ENCODE measurements at places on chromosomes 3 and 15.
A peak's percentile ranks its signal among the peaks of the same experiment; 100 is the strongest.

DNA sequence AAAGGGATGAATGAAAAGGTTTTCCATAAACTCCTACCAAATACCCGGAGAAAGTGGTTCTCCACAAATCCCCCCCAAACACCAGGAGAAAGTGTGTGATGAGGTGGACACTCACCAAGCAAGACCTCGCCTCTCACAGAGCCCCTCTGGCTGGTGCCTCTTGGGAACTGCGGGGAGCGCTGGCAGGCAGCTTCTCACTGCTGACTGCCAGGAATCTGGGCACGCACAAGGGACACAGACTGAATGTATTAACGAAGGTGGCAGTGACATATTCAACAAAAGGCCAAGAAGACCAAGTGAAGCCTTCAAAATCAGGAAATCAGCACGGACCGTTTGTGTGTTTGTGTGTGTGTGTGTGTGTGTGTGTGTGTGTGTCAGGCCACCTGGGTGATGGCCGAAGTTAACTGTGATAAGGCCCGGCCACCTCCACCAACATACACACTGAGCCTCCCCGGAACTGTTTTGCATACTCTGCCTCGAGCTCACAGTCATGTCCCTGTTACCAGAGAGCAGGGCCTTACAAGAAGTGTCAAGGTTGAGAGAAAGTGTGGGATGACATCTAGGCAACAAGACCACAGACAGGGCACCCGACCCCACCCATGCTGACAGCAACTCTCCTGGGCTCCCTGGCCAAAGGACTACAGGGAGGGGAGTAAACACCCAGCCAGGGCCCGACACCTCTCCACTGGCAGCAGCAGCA is 18.0 kb downstream of the ATP10A start:
- DNase-seq: no peak

DNA sequence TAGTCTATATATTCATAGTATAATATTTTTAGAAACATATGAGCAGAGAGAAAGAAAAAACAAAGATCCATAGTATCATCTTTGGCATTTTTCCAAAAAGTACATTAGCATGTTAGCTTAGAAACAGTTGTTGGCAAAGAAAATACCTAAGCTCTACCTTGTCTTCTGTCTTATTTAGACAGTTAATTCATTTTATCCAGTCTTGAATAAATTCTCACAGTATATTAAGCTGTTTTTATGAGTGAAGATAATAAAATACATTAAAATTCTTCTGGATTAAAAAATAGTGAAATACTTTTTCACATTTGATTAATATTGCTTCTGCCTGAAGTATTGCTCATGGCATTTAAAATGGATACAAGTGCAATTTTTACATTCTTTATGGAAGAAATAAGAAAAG is 145.2 kb downstream of the ZIC1 start:
- no peak for DNase-seq

GRCh38 chr3:66367979-66368378 is 132.8 kb downstream of the LRIG1 start:
- DNase-seq: no peak

GRCh38 chr15:27851858-27852210 is 247.3 kb downstream of the OCA2 start:
- DNase-seq: no peak

- DNase-seq: no peak
Measured at GRCh38 chr3:48278884-48279559, 38.1 kb downstream of the ZNF589 start.

GRCh38 chr3:184338511-184338945 is 1.1 kb downstream of the FAM131A start:
- no peak for DNase-seq

DNA sequence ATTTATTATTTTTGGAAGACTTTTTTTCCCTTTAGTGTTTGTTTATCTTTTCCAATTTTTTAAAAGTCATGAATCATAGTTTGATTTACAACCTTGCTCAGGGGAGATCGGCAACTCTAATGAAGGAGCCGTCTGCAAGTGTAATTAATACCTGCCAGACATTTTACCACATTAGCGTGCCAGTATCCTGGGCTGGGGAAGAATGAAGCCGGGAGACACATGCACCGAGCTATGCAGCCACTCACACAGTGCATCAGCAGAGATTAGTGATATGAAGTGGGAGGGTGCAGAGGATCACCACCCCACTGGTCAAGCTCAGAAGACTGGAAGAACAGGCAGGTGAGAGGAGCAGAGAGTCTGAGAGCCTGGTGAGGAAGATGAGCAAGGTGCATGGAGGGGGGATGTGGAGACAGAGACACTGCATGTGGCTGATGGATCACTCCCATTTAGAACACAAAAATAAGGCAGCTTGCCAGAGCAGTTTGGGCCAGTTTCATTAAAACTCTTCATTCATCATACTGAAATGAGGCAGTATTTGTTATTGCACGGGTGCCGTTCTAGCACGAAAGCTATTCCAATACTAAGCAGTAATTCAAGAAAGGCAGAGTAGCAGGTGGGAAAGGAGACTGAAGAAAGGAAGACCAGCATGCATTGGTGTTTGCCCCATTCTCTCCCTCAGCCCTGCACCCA is 821.6 kb downstream of the TUSC7 start:
- DNase-seq: no peak

GRCh38 chr3:30847592-30847991 is 46.9 kb downstream of the GADL1 start:
- DNase-seq: no peak

DNA sequence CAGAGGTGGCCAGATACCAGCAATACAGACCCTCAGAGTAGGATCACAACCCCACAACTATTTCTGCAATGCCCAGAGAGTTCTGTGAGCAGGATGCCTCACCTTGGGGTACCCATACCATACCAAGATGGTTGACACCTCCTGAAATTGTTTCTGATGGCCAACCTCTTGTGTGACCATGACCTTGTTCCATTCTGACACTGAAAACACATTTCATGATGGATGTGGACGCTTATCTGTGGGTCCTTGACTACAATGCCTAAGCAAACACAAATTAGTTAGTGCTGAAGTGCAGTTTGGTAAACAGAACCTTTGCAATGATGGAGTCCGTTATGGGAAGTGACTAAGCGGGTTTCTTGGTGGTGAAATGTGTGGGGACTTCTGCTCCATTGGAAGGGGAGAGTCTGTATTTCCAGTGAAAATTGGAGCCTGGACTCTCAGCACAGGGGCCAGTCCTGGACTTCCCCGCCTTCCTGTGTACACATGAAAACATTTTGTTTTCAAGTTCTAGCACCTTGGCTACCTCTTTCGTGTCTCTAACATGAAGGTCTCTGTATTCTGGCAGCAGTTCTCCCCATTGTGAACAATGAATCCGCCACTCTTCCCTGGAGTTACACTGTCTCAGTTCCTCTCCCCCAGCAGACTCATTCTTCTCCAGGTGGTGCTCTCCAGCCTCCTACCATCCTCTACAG is 106.2 kb downstream of the XXYLT1 start:
- no peak for DNase-seq

DNA sequence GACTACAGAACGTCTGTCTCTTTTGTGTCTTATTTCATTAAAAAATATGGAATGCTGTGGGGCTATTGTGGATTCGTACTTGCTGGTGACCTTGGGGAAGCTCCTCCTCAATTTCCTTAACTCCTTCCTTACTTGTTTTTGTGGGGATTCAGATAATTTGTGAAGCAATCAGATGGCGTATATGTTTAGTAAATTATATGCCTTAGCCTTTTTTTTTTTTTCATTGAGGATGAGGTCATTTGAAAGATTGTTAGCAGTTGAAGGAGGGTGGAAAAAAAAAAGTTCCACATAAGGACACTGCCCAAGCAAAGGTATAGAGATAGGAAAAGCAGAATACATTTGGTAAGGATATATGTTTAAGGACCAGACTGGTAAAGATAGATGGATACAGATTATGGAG is 3.3 kb downstream of the RNF13 start:
- DNase-seq: no peak

DNA sequence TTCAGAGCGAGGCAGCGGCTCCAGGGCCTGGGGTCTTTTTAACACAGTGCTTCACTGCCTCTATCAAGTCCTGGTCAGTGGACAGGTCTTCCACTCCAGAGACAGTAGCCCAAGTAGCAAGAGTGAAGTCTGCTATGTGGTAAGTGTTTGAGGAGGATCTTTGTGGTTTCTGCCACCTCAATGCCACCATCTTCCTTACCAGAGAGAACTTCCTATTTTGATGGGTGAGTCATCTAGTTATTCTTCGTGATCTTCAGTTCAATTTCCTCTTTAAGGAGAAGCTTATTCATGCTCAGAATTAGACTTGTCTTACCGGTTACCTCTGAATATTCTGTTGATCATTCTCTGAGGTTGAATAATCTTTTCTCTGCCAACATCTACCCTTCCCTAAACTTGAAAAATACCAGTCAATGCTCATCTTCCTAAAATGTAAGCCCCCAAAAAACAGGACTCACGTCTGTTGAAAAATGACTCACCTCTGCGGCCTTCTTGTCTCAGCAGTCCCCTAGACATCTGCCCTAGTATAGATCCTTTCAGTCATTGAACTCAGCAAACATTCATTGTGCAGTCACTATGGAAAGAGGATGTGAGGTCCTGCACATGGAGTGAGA is 32.2 kb upstream of the BCL6 start:
- peak; percentile 40 for DNase-seq

- no peak for DNase-seq
Measured at GRCh38 chr15:70569714-70570231, 193.6 kb downstream of the UACA start.

GRCh38 chr3:94099311-94099710 is 36.5 kb downstream of the NSUN3 start:
- DNase-seq: no peak

GRCh38 chr3:190120269-190121060 is at the start of gene P3H2:
Gene P3H2, minus strand, starts transcription at chr3:190120897. Its CDS starts 166 bp downstream, at chr3:190120731.
- DNase-seq: no peak
